ENCODE measurements at places on chromosomes 7 and 10. TPM values are rescaled to one million over a fixed set of nuclear protein-coding genes. Genes with fewer than 3 reads are reported as not detected.
A peak's percentile ranks its signal among the peaks of the same experiment; 100 is the strongest.

- DNase-seq, result no peak
Measured at GRCh38 chr10:35351021-35351420, 14.7 kb downstream of the CCNY start.

DNA sequence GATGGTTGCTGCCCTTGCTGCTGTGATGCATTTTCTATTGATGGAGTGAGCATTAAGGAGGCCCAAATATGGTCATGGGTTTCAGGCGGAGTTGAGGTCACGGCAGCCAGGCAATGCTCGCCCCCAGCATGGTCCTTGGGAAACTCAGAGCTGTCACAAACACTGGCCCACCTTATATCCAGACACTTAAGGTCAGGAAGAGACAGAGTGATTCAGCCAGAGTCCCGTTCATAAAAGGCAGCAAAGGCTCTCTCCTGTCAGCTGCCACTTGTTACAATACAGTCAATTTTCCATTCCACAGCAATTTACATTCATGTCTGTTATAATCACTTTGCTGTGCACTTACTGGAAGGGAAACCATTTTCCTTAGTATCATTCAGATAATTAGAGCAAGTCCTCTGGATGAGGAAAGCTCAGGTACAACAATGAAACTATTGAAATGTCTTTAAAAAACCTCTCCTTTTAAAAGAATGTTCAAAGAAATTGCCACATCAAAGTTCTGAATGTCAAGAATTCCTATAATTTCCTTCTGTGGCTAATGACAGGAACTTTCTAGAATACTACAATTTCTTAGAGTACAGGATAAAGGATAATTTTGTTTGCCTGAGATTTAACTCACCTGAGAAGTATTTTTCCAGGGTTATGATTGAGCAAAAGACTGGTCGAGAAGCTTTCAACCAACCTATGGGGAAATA, 14.8 kb upstream of the ANKRD1 start:
- no peak for DNase-seq

DNA sequence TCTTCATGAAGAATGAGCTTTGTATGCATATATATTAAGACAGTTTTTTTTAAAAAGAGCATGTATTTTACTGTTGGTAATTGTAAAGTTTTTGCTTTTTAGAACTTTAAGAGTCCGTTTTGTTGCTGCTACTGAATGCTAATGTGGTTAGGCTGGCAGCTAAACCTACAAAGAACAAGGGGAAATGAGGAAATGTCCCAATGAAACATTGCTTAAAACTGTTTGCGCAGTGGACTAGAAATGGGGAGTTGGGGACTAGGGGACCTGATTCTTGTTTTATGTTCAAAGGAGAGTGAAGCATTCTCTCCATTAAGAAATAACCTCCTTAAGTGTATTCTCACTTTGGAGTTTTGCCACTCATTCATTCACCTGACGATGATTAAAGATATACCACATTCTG, 5.7 kb downstream of the NRF1 start:
- DNase-seq, result no peak

GRCh38 chr7:7318601-7319000, 136.3 kb downstream of the C1GALT1 start:
- DNase-seq, result no peak

Gene CCL24
- total RNA-seq, result not detected

DNA sequence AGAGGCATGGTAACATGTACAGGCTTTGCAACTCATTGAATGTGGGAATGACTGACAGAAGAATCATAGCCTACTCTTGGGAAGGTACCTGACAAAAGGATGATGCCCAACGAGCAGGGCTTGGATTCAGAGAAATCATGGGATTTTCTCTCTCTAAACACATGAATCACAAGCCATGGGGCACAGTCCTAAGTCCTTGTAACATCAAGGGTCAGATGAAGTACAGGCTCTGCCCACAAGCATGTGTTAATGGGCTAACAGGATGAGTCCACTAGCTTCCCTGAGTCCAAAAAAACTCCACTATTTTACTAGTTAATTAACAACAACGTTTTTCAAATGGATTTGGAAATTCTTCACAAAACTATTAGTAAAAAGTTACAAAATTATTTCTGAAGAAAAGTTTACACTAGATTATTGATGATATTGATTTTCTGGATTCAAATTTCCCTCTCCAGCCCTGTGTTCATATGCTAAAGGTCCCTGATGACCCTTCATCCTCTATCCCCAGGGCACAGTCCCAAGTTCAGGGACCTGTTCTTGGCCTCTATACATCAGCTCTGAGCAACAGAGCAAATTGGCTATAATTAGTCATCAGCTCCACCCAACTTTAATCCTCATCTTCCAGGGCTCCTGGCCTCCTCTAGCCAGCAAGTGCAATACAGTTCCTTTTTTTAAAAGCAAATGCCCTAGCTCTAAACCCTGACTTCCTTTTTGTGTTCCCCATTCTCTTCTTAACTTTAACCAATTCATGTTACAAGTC, 99.8 kb downstream of the GSAP start:
- DNase-seq, result peak; percentile 38

- DNase-seq, result peak; percentile 5
Measured at GRCh38 chr10:112082120-112082519, 101.4 kb downstream of the GPAM start.

- peak; percentile 25 for DNase-seq
Measured at GRCh38 chr10:122263971-122264370, 7.1 kb upstream of the BTBD16 start.

GRCh38 chr7:27834179-27834921, 94.4 kb downstream of the TAX1BP1 start:
- no peak for DNase-seq

Gene EXOSC1
- total RNA-seq, result 45.6 TPM

DNA sequence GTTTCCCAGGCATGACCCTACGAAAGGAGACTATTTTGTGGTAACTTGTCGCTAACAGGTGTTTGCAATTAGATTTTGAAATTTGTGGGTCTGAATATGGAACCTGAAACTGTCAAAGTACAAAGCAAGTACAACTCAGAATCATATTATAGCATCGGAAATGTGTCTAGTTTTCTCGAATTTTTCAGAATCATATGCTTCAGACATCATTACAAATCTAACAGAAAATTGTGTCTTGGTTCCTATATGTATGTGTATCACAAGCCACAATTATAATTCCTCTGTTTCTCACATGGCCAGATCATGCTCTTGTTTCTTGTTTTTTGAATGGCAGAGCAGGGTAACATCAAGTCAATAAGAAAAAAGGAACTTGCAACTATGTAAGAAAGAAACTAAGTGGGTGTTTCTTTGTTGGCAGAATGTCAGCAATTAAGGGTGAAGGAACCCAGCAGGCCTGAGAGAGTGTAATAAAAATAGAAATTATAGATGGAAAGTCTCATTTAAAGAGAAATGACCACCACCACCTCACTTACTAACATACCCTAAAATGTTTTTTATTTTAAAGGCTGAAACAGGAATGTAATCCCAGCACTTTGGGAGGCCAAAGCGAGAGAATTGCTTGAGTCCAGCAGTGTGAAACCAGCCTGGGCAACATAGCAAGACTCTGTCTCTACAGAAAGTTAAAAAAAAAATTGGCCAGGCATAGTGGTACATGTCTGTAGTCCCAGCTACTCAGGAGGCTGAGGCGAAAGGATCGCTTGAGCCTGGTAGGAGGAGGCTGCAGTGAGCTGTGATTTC, 51.3 kb downstream of the PRTFDC1 start:
- no peak for DNase-seq

Gene CCDC186
- 5.1 TPM for total RNA-seq

DNA sequence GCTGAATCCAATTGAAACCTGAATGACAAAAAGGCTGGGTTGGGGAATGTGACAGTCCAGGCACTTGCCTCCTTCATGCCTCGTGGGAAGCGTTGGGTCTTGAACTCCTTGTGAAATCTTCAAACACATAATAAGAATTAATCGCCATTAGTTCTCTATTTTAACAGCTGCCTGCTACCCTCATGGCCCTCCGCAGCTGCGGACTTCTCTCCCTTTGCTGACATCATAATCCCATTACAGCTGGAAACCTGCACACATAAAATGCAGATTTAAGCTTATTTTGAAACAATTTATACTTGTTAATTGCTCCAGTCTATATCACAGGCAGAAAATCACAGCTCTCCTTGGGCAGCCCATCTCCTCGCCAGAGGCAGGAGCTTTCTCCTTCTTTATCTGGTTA, 403.0 kb upstream of the MKI67 start:
- no peak for DNase-seq

DNA sequence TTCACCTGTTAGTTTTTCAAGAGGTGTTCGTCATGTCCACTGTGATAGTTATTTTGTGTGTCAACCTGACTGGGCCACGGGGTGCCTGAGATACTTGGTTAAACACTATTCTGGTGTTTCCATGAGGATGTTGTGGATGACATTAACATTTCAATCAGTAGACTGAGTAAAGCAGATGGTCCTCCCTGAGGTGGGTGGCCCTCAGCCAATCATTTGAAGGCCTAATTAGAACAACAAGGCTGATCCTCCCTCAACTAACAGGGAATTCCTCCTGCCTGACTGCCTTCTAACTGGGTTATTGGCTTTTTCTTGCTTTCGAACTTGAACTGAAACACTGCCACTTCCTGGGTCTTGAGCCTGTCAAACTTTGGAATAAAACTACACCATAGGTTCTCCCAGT, 75.8 kb downstream of the ENO4 start:
- DNase-seq, result no peak

- no peak for DNase-seq
Measured at GRCh38 chr10:124465003-124465776, 3.6 kb downstream of the LHPP start.

DNA sequence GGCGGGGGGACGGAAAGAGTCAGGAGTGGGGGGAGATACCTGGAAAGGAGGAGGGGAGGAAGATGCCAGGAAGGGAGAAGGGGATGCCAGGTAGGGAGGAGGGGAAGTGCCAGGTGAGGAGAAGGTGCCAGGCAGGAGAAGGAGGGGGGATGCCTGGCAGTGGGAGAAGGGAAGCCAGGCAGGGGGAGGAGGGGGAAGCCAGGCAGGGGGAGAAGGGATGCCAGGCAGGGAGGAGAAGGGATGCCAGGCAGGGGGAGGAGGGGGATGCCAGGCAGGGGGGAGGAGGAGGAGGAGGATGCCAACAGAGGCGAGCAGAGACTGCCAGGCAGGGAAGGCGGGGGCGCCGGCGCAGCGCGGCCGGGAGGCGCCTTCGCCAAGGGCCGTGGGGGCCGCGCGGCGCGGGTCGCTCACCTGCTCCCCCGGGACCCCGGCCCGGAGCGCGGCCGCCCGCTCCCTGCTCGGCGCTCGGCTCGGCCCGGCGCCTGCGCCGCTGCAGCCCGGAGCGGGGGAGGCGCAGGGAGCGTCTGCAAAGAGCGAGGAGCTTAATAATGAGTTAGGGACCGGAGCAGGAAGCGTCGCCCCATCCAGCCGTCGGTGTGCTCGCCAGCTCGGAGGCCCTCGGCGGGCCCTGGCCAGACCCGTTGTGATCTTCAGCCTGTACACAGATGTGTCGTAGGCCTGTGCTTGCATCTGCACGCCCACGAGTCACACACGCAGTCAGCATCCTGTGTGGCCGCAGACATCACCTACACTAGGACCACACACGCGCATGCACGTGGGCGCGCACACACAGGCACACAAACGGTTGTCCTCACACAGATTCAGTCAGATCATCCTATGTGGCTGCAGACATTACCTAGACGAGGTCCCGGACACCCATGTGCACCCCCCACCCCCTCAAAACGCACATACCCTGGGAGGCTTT, 28.4 kb upstream of the SMARCD3 start:
- DNase-seq, result peak; percentile 55

DNA sequence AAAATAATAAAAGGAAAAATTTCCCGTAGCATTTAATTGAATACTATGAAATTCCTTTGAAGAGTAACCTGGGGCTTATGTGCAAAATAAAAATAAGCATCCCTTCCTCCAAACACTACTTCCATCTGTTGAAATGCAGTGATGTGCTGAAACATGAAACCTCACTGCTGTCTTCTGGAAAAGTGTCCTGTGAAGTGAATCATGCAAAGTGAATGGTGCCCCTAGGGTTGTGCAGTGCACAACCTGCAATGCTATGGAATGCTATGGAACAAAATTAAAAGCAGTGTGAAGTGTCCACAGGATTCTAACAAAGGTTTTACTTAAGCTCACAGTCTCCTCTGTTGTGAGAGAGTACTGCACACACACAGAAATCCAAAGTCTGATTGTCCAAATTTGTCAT, 480.9 kb downstream of the ETV1 start:
- DNase-seq, result no peak

- no peak for DNase-seq
Measured at GRCh38 chr10:7896297-7896696, 78.0 kb downstream of the TAF3 start.

Gene UCN3
- not detected for total RNA-seq

Gene PCLO
- not detected for total RNA-seq

DNA sequence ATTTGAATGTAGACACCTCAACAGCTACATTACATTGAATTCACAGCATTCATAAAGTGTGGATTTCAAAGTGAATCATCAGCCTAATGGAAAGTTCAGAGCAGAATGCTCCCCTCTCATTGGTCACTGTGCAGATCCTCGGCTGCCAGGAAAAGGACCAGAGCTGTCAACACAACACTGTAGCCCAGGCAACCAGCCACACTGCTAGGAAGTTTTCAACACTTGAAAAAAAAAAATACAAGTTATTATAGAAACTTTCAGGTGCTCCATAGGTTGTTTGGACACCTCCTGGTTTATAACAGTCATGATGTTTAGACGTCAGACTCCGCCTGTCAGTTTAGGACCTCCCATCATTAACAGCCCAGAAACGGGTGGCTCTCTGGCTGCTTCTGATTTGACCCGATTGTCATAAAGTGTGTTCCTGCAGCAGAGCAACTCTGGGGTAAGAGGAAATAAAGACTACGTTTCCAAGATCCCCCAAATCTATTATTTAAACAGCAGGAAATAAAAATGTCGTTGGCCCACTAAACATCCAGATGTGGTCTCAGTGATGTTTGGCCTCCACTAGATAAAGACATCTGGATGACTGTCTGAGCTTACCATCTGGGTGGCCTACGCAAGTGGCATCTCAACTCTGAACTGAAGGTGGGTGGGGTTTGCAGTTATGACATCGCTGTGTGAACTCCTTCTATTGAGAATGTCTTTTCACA, 117.4 kb downstream of the CABCOCO1 start:
- DNase-seq, result peak; percentile 72

DNA sequence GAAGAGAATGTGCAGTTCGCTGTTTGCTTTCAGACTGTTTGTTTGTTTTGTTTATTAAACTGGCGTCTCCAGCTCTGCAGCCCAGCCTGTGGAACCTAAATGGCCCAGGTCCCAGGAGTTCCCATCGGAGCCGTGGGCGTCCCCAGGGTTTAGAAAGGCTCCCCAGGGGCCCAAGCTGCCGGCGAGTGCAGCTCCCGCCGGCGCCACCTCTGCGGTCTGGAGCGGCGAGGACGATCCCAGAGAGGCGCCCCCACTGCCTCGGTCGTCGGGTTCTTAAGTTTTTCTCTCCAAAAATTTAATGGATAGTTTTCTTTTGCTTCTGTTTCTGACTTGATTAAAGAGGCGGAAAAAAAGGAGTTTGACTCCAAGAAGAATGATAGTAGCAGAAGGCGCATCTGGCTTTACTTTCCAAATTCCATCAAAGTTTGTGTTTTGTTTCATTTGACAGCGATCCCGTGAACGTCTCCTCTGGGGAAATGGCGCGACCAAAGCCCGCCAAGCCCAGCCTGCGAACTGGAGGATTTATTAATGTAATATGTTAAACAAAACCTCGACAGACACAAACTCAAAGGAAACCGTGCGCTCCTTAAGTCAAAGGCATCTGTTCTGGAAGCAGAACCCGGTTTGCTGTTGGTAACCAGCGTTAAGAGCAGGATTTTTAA, 718 bp upstream of the FZD1 start:
- DNase-seq, result peak; percentile 54

GRCh38 chr7:101088858-101089529, 3.7 kb downstream of the TRIM56 start:
- no peak for DNase-seq

Gene GSDME
- total RNA-seq, result 4.1 TPM

GRCh38 chr7:136910771-136911170, 42.3 kb downstream of the CHRM2 start:
- no peak for DNase-seq
